ENCODE measurements at places on chromosomes 7 and 10. TPM values are rescaled to one million over a fixed set of nuclear protein-coding genes. Genes with fewer than 3 reads are reported as not detected.

IGF2BP3 gene
- 75.7 TPM for total RNA-seq

OR13A1 gene
- 0.37 TPM for total RNA-seq

TES gene
- 122 TPM for total RNA-seq

VWC2 gene
- not detected for total RNA-seq

NEUROD6 gene
- not detected for total RNA-seq

FZD1 gene
- total RNA-seq: 8.1 TPM

PRKCQ gene
- total RNA-seq: 0.43 TPM

Data from hepatocyte (in vitro differentiated cells).